ENCODE measurements at places on chromosomes 7 and 10.

DNA sequence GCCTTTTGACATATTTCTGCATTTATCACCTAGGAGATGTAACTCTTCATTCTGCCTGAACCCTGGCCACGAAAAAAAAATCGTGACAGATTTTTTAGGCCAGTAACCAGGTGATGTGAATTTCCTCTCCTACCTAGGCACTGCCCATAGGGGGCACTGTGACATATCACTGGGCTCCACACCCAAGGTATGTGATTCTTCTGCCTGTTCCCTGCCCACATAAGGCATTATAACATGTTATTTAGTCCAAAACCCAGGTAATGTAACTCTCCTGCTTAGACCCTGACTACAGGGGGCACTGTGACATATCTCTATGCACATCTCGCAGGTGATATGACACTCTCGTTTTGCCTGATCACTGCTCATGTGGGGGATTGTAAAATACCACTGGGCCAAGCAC is 29.5 kb upstream of the ZNF107 start:
- DNase-seq: no peak

DNA sequence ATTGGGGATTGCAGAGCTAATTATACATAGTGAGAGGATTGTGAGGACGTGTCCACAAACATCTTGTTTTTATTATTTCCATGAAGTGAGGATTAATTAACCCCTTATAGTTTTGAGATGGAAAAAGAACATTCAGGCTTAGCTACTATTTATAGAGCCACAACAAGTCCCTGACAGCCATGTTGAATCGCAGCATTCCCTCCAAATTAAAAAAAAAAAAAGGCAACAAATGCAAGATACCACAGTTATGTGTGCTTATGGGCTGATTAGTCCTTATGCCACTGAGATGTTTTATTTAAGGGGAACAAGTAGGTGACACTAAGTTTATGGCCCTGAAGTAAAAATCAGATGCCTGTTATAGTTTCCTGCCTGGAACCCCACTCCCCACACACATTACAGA is 350.3 kb downstream of the GPAM start:
- DNase-seq: no peak

DNA sequence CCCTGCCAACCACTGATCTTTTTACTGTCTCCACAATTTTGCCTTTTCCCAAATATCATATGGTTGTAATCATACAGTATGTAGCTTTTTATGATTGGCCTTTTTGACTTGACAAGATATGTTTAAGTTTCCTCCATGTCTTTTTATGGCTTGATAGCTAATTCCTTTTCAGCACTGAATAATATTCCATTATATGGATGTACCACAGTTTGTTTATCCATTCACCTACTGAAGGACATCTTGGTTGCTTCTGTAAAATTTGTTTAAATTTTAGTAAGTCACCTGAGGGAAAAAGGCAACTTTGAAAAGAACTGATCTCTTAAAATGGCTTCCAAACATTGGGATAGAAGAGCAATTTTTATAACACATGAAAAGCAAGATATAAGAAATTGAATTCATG is 43.5 kb downstream of the ATRNL1 start:
- DNase-seq: no peak

DNA sequence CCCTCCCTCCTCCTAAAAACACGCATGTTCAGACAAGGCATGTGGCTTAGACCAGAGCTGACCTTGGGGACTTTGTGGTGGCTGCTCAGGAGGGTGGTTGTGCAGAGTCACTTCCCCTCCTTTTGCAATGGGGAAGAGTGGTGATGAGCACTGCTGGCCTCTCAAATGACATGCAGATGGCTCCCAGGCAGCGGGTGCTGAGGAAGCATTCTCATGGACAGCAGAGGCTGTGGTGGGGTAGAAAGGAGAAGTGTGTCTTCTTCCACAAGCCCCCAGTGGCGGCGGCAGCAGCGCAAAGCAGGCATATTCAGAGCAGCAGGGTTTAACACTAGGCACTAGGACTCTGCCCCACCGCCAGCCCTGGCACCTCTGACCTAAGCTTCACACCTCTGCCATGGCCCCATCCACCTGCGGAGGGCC is 105.9 kb upstream of the ANLN start:
- DNase-seq: no peak

DNA sequence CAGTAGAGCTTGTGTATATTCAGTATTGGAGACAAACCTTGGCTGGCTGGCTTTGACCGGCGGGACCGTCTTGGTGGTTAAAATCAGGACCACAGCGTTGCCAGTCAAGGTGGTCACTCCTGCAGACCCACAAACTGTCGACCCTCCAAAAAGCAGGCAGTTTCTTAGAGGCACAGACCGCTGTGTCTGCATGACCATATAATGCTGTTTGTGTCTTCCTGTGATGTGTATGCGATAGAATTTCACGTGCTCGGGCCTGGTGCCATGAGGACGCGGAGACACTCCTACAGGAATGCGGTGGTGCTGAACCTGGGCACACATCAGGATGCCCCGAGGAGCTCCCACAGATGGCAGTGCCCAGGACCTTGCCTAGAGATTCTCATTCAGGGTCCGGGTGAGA is 34.8 kb downstream of the BNIP3 start:
- DNase-seq: no peak

Measured in stimulated activated CD4-positive, alpha-beta T cell treated with anti-CD3 and anti-CD28 coated beads, Interleukin-12 subunit alpha, Interleukin-12 subunit beta, amount 100 ng/mL, for 24 hours (primary cell).